CD8-positive, alpha-beta memory T cell (primary cell): ENCODE measurements at places on chromosomes 11 and 22.

GRCh38 chr11:35588627-35589026, 29.6 kb upstream of the FJX1 start:
- DNase-seq: no peak

GRCh38 chr22:30262917-30263741, 3.5 kb downstream of the OSM start:
- DNase-seq: peak; percentile 74

DNA sequence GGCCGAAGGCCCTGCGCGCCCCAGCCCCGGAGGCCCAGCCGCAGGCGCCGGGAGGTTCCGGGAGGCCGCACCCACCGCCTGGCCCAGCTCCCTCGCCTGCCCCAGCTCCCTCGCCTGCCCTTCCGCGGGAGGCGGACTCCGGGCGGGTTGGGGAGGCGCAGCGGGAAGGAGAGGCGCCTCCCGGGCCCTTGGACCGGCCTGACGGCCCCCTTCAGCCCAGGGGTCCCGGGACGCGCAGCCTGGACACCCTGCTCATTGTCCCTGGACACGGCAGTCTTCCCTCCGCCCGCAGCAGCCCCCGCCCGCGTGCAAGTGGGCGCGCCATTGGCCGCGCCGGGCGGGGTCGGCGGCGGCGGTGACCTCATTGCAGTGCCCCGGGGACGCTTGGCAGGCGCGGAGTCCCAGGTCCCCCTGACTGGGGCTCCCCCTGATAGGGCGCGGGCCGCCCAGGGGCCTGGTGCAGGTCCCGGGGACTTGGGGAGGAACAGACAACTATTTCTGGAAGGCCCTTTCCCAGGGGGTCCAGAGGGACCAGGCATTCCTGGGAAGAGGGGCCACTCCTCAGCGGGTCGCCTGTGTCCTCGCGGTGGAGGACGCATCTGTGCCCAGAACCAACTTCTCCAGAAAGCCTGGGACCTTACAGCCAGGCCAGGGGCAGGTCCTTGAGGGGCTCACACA, 501 bp downstream of the CD151 start:
- no peak for DNase-seq

DNA sequence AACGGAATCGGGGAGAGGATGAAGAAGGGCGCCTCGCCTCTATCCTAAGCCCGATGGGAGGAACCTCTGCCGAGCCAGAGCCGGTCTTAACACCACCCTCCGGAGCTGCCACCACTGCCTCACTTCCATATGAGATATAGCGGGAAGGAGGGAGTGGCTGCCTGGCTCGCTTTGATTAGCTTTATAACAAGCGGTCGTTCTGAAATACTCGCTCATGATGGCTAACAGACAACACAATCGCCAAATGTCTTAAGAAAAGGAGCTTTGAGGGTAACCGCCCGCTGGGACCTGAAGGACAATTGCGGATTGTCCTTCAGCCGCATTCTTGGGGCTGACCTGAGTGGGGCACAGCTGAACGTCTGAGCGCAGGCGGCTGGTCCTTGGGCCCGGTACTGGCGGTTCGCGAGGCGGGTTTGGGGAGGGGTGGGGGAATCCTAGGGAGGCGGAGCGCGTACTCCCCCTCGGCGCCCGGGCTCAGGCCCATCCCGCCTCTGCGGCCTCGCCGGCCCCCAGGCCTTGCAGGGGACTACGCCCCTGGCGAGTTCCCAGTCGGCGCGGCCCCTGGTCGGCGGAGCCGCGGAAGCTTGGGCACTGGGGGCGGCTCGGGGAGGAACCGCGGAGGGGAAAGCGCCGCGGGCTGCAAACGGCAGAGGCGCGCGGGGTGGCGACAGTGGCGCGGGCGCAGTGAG, at the start of gene PLAAT5:
Gene PLAAT5, minus strand, starts transcription at position 617 of the 689 bp plus-strand sequence. Its CDS starts 133 bp downstream, at position 484.
- no peak for DNase-seq

GRCh38 chr11:70448983-70449567, 50.7 kb downstream of the CTTN start:
- DNase-seq: no peak

GRCh38 chr11:20160425-20161229, at the start of gene DBX1:
Gene DBX1, minus strand, starts transcription at chr11:20160475. Its CDS starts 151 bp downstream, at chr11:20160324.
- DNase-seq: no peak

GRCh38 chr11:3860375-3860774, 4.9 kb downstream of the STIM1 start:
- DNase-seq: no peak

DNA sequence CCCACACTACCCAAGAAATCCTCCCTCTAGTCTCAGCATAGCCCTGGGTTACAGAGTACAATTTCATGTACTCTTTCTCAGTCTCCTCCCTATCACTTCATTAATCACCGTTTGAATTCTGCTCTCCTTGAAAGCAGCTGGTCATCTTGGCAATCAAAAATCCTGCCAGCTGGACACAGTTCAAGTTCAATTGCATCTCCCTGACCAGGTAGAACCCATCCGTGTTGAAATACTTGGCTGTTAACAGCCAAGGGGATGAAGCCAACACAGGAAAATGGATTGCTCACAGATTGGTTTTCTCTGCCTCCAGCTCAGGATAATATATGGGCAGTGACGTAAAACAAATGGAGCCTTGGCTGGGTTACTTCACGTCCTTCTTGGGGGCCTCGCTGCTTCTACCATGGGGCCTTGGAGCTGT, 55.1 kb upstream of the GRK3 start:
- DNase-seq: no peak

GRCh38 chr11:68503251-68503687, 42.7 kb downstream of the PPP6R3 start:
- DNase-seq: no peak

DNA sequence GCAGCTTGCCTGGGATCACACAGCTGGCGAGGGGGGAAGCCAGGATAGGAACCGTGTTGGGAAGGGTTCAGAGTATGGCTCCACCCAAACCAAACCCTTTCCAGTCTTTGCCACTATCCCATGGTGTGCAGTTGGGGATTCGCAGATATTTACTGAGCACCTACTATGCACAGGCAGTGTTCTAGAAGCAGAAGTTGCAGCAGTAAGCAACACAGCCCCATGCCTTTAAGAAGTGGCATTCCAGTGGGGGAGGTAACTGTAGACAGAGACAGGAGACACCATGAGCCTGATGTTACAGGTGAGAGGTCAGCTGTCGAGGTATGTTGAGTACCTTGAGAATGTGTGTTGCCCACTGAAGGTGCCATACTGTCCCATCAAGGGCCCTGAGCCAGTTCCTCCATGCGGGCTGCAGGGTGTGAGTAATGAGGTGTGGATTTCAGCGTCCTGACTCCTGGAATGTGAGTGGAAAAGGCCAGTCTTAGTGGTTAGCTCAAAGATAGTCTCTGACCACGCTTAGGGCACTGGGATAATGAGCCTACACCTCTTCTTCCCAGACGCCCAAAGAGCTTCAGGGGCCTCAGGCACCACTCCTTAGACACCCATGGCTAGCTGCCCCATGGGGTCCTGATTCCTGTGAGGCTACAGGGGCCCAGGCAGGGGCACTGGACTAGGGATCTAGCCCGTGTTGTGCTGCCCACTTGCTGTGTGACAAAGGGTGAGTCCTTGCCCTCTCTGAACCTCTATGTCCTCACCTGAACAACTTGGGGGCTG, 71.8 kb upstream of the TP53I11 start:
- no peak for DNase-seq

DNA sequence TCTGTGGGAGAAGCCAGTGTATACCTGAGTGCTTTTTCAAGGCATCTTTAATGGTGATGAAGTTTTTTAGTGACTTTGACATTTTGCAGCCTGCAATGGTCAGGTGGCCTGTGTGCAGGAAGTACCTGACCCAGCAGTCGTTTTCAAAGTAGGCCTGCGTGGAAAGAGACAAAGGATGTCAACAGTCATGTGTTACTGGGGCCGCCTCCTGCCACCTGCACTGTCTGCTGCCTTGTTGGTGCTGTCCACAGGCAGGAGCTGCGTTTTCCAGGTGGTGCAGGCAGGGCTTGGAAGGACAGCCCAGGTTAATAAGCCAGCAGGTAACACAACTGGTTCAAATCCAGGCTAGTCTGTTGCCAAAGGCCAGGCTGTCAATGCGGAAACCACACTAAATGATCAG, 26.5 kb upstream of the NAP1L4 start:
- no peak for DNase-seq

DNA sequence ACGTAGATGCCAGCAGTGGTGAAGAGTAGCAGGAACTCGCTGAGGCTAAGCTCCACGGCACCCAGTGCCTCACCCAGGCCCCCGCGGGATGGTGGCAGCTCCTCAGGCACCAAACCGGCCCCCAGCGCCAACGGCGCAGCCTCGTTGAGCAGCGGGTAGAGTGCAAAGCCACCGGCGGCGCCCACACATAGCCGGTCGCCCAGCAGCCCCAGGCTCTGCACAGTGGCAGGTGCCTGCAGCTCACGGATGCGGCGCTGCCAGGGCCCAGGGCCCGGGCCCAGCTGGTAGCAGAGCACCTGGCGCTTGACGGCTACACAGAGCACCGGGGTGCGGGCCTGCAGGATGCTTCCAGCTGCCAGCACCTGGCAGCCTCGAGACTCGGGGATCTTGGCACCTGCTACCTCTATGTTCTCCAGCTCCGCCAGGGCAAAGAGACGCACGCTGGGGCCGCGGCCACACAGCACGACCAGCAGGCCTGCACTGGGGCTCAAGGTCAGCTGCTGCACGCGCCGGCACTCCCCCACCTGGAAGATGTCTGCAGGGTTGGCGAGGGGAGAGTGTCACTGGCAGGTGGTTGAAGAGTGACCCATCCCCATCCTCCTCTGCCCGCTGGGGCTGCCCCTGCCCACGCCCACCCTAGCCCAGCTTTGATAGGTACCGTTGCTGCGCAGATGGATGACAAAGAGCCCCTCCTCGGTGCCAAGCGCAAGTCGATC, 14.8 kb downstream of the CDC42BPG start:
- no peak for DNase-seq

- peak; percentile 6 for DNase-seq
Measured at GRCh38 chr11:18775492-18776292, 15.9 kb downstream of the PTPN5 start.

- no peak for DNase-seq
Measured at GRCh38 chr11:106517426-106517825, 440.0 kb downstream of the AASDHPPT start.

- no peak for DNase-seq
Measured at GRCh38 chr11:76185931-76186401, 20.3 kb downstream of the WNT11 start.

DNA sequence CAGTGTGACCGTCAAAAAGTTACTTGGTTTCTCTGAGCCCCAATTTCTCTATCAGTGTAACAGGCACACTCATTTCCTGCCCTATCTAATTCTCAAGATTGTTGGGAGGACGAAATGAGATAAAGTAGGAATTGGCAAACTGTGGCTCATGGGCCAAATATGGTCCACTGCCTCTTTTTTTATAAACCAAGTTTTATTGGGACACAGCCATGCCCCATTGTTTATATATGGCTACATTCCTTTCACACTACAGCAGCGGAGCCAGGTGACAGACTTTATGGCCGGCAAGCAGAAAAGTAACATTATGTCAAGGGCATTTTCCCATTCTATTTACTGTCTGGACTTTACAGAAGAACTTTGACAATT, 116.7 kb upstream of the TIMP3 start:
- no peak for DNase-seq

- DNase-seq: no peak
Measured at GRCh38 chr11:64500176-64501013, 90.6 kb upstream of the SLC22A12 start.

DNA sequence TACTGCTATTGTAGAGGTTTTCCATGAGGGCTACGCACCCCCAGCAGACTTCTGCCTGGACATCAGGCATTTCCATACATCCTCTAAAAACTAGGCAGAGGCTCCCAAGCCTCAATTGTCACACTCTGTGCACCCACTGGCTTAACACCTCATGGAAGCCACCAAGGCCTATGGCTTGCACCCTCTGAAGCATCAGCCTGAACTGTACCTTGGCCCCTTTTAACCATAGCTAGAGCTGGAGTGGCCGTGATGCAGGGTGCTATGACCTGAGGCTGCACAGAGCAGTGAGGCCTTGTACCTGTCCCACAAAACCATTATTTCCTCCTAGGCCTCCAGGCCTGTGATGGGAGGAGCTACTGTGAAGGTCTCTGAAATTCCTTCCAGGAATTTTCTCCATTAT, 33.9 kb downstream of the AAMDC start:
- DNase-seq: no peak

DNA sequence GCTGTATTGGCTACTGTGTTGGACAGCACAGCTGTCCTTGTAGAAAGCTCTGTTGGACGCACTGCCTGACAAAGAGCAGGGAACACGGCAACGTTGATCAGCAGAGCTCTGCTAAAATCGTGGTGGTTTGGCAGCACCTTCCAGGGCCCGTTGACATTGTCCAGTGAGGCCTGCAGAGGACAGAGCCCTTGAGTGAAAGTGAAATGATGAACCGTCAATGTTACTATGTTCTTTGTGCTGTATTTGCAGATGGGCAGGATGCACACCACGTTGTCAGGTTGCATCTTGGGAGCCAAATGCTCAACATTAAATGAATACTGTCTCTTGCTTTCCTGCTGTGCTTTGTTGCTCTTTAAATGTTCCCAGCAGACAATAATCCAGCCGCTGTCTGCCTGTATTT, 69.7 kb downstream of the NELL1 start:
- DNase-seq: no peak

DNA sequence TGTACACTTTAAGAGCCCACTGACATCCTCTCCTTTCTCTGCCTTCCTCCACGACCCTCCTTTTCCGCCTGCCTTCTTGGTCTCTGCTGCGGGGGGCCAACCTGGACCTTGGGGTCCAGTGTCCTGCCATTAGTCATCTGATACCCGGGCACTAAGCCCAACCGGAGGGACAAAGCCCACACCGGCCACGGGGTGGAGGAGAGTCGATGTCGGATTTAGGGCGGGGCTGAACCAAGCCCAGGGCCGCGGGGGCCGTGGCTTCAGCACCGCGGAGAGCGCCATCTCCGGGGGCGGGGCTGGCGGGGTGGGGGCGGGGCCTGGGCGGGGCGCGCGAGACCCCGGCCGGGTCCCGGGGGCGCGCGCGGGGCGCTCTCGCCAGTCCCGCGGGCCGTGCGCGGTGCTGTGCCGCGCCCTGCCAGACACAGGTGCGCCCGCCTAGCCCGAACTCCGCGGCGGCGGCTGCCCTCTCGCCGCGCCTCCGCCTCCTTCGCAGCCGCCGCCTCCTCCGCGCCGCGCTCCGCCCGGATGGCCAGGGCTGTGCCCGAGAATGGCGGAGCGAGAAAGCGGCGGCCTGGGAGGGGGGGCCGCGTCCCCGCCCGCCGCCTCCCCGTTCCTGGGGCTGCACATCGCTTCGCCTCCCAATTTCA, at the start of gene MAPK8IP1:
Gene MAPK8IP1, plus strand, starts transcription at position 378 of the 647 bp plus-strand sequence. Its CDS starts 170 bp downstream, at position 548.
- peak; percentile 54 for DNase-seq

DNA sequence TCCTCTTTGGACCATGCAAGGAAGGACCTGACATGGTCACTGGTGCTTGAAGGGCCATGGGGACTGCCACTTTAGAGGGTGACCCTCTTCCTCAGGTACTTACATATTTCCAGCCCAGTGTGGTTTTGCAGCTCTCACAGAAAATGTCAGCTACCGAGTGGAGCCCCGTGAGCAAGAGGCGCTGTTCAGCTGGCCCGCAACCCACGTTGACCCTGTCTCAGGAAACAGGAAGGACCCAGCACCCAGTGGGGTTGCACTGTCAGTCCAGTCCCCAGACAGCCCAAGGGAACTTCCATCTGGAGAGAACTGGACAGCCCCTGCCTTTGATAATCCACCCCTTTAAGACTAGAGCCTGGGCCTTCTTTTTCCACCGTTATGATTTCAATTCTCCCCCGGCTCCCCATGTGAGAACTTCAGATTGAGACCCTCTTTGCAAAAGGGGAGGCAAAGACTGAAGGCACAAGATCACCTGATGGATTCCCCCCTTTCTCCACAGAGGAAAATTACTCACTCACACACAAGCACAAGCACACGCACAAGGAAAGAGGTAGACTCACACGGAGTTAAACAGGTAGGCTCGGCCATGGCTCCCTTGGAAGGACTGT, 3.4 kb downstream of the YPEL4 start:
- no peak for DNase-seq
